Hair follicular keratinocyte (primary cell): ENCODE measurements at places on chromosomes 7 and 10. TPM values are rescaled to one million over a fixed set of nuclear protein-coding genes. Genes with fewer than 3 reads are reported as not detected.

TMEM176B gene
- total RNA-seq = not detected in 2 replicates

PRPS1L1 gene
- total RNA-seq = not detected in 2 replicates

FAM25C gene
- total RNA-seq = 14.0 TPM in 1 of 2 replicates, not detected in the other

GRM3 gene
- not detected in 2 replicates for total RNA-seq

IL6 gene
- 3.3 TPM in 1 of 2 replicates, not detected in the other for total RNA-seq

RBM28 gene
- total RNA-seq = 13.1 and 31.8 TPM in 2 replicates

PRLHR gene
- not detected in 2 replicates for total RNA-seq

COL28A1 gene
- total RNA-seq = not detected in 2 replicates

TEX47 gene
- total RNA-seq = not detected in 2 replicates

LRRC17 gene
- total RNA-seq = 0.42 TPM in 1 of 2 replicates, not detected in the other

OPN4 gene
- total RNA-seq = not detected in 2 replicates

OR2A12 gene
- total RNA-seq = not detected in 2 replicates

TLX1 gene
- not detected in 2 replicates for total RNA-seq

CYP3A7 gene
- total RNA-seq = not detected in 2 replicates

SLC26A3 gene
- not detected in 2 replicates for total RNA-seq

CPVL gene
- 0.23 and 3.3 TPM in 2 replicates for total RNA-seq

SDHAF3 gene
- 12.8 and 33.8 TPM in 2 replicates for total RNA-seq

COBL gene
- total RNA-seq = not detected in 2 replicates

ABCB1 gene
- not detected in 2 replicates for total RNA-seq

UROS gene
- 38.3 and 52.8 TPM in 2 replicates for total RNA-seq

AASS gene
- total RNA-seq = 14.2 and 14.9 TPM in 2 replicates

RET gene
- total RNA-seq = 0.11 and 2.5 TPM in 2 replicates

SEMA3A gene
- total RNA-seq = 1.0 TPM in 1 of 2 replicates, not detected in the other

ITIH5 gene
- total RNA-seq = not detected in 2 replicates

VWC2 gene
- not detected in 2 replicates for total RNA-seq

KCND2 gene
- total RNA-seq = not detected in 2 replicates

ENO4 gene
- not detected in 2 replicates for total RNA-seq

TWIST1 gene
- 0.34 TPM in 1 of 2 replicates, not detected in the other for total RNA-seq

VPS37D gene
- 2.3 and 2.9 TPM in 2 replicates for total RNA-seq

GIMAP8 gene
- 0.19 TPM in 1 of 2 replicates, not detected in the other for total RNA-seq

GPR26 gene
- not detected in 2 replicates for total RNA-seq

SPDYE16 gene
- not detected in 2 replicates for total RNA-seq

PAPOLB gene
- not detected in 2 replicates for total RNA-seq

IDI2 gene
- total RNA-seq = not detected in 2 replicates

GRID2IP gene
- 0.16 TPM in 1 of 2 replicates, not detected in the other for total RNA-seq

MICALL2 gene
- total RNA-seq = 15.6 and 19.3 TPM in 2 replicates

ADAM12 gene
- 0.42 and 0.55 TPM in 2 replicates for total RNA-seq

PRSS58 gene
- total RNA-seq = not detected in 2 replicates

GBF1 gene
- 33.9 and 37.8 TPM in 2 replicates for total RNA-seq

ST8SIA6 gene
- total RNA-seq = not detected in 2 replicates

MUC3A gene
- total RNA-seq = not detected in 2 replicates

AKR1D1 gene
- total RNA-seq = not detected in 2 replicates

TEX36 gene
- total RNA-seq = not detected in 2 replicates

PRR15 gene
- 2.7 and 6.3 TPM in 2 replicates for total RNA-seq

TMEM270 gene
- total RNA-seq = not detected in 2 replicates

ATOH7 gene
- 0.15 TPM in 1 of 2 replicates, not detected in the other for total RNA-seq

CLCN1 gene
- total RNA-seq = 0.08 TPM in 1 of 2 replicates, not detected in the other
